ENCODE measurements at places on chromosomes 6 and 20.

DNA sequence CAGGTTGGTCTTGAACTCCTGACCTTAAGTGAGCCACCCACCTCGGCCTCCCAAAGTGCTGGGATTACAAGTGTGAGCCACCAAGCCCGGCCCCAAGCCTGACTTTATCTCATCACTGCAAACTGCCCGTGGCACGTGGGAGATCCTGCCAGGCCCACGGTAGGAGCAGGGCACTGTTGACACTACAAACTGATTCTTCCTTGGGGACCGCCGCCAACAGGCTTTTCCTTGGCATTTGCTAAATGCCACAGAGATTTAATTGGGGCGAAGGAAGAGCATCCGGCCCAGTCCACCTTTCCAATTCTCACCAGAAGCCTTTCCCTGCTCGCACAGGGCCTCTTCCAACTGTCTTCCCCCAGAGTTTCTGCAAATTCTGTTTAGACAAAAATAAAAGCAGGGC lies 11.0 kb downstream of the ATP9A start:
- DNase-seq = no peak

- peak; percentile 86 for DNase-seq
Observed at GRCh38 chr20:63978319-63979228, 868 bp downstream of the SAMD10 start.

DNA sequence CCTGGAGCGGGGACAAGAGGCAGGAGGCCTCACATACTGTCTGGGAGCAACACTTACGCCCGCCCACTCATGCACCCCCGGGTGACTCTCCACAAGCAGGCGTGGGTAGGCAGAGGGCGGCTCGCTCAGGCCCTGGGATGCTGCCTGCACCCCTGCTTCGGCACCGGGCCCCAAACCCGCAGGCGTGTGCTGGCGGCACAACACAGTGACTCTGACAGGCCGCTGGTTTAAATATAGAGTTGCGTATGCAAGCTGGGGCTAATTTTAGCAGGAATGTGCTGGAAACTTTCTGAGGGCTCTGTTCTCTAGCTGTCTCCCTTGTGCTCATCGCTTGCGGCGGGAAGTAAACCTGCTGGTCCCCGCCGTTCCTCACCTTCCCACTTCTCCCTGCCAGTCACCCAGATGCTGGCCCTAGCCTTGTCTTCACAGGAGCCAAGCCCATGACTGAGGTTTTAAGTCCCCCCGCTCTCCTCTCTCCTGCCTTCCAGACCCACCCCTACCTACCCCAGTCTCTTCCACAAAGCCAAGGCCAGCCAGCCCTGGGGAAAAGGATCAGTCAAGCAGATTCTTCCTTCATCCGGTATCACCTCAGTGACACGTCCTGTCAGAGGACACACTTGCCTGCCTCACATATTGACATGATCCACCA lies 94.5 kb upstream of the FOXP4 start:
- no peak for DNase-seq

DNA sequence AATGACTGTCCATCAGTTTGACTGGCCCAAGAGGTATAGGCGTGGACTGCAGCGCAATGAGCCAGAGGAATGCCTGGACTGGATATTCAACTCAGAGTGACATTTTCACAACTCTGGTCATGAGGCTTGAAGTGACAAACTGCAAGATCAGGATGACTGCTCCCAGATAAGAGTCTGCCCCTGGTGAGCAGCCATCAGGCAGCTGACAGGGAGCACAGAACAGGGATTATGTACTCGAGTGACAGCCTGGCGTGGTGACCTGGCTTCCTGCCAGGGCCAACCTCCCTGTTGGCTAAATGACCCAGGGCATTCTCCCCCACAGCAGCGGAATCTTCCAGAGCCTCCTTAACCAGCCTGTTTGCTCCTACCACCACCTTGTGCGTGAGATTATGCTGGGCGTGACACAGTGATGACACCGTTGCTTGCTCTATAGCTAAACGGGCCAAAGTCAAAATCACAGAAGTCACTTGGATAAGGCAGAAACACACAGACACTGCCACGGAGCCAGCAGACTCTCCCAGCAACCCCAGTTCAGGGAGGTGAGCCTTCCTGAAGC lies 209.1 kb upstream of the JARID2 start:
- DNase-seq = no peak

DNA sequence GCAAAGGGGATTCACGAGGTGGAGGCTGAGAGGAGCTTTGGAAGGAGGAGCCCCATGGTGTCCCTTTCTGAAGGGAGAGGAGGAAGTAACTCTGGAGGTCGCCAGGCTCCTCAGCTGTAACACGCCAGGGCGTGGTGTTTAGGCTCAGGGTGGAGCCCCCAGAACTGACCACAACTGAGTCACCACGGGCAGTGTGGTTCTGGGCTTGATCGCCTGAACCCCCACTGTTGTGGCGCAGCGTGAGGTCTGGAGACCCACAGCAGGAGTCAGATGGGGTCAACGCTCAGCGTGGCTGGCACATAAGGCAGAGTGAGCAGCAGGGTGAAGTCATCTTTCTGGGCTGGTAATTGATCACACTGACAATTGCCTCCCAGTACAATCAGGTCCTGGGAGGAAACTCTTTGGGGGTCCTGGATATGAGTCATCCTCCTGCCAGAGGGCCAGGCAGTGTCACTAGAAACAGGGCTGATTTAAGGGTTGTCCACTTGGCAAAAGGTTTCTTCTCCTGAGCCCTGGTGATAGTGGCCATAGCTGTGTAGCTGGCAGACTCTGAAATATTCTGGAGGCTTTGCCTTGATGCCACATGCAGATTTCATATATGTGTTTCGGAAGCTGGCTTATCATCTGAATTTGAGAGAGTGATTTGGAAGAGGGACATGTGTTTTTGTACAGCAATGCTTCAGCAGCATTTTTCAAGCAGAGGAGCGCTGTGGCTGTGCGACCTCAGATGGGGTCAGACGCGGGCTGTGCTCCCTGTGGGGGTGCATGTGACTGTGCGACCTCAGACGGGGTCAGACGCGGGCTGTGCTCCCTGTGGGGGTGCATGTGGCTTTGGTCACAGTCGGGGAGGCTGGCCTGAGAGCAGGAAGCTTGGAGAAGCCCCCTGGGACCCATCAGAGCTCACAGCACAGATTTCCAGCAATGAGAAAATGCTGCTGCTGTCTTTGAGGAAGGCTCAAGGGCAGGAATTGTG lies 50.0 kb downstream of the SYNJ2 start:
- DNase-seq = peak; percentile 37

DNA sequence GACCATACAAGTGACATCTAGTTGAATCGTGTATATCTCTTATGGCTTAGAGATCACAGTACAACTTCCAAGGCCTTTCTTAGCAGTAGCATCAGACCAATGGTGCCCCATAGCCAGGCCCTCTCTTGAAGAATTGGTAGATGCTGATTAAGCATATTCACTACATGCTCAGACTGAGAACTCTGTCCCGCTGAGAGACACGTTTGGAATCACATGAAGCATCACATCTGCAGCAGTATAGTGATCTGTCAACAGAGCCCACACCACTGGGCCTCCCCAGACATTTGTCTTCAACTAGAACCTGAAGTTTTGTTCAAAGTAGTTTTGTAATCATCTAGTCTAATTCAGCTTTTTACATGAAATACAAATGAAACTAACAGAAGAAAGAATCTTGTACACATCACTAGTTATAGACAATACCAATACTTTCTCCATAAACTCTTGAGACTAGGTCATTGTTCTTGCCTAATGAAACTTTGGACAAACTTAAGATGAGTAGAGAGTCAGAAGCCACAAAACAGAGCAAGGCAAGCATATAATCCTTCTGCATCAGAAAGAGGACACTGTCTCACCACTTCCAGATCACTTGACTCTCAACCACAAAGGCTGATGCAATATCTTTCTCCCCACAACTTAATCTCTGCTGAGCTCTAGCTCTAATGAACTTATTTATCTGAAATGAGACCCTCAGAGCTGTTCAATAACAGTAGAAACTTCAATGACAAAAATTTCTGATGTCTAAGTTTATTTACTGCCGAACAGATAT lies 182.7 kb downstream of the TBX18 start:
- no peak for DNase-seq

DNA sequence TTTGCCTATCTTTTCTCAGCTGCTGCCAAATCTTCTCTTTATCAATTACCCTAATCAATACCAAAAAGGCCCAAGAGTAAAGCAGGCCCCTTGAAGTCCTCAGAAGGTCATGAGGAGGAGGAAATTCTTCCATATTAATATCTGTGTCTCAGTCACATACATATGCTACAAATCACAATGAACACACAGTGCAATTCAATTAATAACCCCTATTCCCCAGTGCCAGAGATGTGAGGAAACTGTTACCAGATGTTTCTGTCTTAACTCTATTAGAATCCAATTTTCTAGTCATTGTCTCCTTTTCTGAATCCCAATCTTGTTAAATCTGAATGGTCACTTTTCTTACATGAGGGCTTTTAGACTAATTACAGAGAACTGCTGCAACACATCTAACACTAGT lies 45.9 kb upstream of the SLC2A12 start:
- no peak for DNase-seq

- no peak for DNase-seq
Observed at GRCh38 chr20:39117491-39117890, 155.3 kb downstream of the DHX35 start.

GRCh38 chr6:68108233-68108835 lies 526.7 kb upstream of the ADGRB3 start:
- DNase-seq = no peak

- DNase-seq = no peak
Observed at GRCh38 chr6:31930962-31931361, 3.4 kb downstream of the C2 start.

DNA sequence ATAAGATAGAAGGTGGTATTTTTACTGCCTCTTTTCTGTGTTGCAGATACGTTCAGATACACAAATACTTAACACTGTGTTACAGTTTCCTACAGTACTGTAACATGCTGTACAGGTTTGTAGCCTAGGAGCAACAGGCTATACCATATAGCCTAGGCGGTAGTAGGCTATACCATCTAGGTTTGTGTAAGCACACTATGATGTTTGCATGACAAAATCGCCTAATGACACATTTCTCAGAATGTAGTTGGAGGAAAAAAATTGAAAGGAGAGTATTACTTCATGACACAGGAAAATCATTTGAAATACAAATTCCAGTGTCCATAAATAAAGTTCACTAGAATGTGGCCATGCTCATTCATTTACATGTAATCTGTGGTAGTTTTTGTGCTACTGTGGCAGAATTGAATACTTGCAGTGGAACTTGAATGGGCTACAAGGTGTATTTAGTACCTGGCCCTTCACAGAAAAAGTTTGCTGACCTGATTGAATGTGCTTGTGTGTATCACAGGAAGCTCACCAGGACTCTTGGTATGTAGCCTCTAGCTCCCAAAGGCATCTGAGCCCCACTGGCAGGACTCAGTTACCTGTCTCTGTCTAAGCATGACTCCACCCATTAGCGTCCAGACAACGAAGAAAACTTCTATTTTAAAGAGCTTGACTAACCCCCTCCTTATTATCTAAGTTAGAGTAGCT lies 18.8 kb downstream of the TOP1 start:
- no peak for DNase-seq

- no peak for DNase-seq
Observed at GRCh38 chr6:105459864-105460263, 57.0 kb upstream of the PREP start.

GRCh38 chr6:122671251-122671650 lies 61.0 kb downstream of the PKIB start:
- no peak for DNase-seq

GRCh38 chr20:50320901-50321796 lies 130.5 kb downstream of the CEBPB start:
- peak; percentile 58 for DNase-seq

Data from stimulated activated CD4-positive, alpha-beta T cell treated with anti-CD3 and anti-CD28 coated beads, Interleukin-15, amount 100 ng/mL, for 24 hours (primary cell).